ENCODE measurements at places on chromosomes 5 and 9.

GRCh38 chr9:903886-904285, 62.4 kb downstream of the DMRT1 start:
- DNase-seq: no peak

DNA sequence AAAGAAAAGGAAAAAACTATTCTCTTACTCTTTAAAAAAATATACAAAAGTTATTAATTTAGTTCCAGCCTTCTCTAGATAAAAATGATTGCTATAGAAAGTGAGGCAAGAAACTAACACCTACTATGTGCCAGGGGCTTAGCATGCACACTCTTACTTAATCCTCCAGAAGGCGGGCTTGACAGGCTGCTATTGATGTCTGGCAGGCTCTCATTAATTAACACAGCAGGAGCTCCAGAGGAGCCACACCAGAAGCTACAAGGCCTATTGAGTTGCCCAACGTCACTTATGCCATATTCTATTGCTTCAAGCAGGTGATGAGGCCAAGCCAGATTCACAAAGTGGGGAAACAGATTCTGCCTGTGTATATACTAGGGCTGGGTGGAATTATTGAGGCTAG, 54.6 kb upstream of the CLINT1 start:
- no peak for DNase-seq

GRCh38 chr9:129285382-129285781, 107.3 kb upstream of the IER5L start:
- DNase-seq: no peak

- DNase-seq: peak; percentile 6
Observed at GRCh38 chr5:59038798-59039295, 456.0 kb downstream of the RAB3C start.

DNA sequence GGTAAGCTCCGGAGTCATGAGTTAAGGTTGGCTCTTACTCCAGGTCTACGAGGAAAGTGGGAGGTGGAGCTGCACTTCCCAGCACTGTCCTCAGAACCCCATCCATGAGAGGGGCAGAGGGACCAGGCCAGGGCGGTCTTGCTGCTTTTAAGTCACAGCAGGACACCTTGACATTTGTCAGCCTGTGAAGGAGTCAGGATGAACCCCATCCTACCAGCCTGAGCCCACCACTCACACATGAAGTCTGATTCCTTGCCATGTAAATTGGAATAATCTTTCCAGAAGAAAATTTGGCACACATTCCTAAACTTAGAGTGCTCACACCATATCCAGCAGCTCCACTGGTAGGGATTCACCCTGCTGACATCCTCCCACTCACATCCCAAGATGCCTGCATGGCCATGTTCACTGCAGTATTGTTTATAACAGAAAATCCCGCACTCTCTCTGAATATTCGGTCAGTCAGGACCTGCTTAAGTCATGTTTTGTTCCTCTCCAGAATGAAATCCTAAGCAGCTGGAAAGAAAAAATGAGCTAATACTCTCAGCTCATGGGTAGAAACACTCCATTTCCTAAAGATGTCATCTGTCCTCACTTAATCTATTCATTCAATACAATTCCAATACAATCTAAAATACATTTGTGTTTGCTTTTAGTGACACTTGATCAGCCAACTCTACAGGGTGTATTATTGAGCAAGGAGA, 79.3 kb upstream of the COL5A1 start:
- DNase-seq: no peak

DNA sequence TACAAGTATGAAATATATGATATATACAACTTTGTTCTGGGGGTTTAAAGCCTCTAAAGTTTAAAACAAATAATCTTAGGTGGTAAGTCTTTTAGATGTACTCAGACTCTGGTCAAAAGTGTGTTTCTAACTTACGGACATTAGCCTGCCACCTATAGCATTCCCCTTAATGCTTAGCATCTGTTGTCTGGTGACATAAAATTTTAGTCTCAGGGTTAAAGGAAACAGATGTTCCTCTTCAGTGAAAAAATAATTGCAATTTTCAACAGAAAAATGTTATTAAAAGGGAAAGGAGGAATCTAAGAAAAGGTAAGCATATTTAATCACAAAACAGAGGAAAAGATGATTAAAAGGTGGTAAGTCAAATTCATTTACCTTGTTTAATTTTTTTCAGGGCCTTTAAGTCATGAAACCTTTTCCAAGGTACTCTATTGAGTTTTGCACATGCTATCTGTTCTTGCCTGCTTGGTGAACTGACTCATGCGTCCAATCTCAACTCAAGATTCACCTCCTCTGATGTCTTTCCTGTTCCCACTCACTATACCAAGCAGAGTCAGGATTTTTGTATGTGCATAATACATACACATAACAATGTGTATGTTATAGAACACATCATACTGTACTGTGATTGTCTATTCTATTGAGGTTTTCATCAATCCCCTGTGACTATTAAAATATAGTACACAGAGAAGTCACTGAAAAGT, 7.9 kb downstream of the TMEM167A start:
- DNase-seq: no peak

- DNase-seq: no peak
Observed at GRCh38 chr9:134130503-134131375, 5.1 kb upstream of the WDR5 start.

DNA sequence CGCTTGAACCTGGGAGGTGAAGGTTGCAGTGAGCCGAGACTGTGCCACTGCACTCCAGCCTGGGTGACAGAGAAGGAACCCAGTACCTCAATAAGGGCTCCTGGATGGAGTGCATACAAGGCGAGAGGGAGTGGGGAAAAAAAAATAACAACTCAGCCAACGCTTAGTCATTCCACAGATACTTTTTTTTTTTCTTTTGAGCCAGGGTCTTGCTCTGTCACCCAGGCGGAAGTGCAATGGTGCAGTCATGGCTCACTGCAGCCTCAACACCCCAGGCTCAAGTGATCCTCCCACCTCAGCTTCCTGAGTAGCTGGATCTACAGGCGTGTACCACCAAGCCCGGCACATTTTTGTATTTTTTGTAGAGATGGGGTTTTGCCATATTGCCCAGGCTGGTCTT, 59.5 kb upstream of the GGTA1 start:
- DNase-seq: no peak

- DNase-seq: no peak
Observed at GRCh38 chr5:6615034-6615815, 17.6 kb downstream of the NSUN2 start.

DNA sequence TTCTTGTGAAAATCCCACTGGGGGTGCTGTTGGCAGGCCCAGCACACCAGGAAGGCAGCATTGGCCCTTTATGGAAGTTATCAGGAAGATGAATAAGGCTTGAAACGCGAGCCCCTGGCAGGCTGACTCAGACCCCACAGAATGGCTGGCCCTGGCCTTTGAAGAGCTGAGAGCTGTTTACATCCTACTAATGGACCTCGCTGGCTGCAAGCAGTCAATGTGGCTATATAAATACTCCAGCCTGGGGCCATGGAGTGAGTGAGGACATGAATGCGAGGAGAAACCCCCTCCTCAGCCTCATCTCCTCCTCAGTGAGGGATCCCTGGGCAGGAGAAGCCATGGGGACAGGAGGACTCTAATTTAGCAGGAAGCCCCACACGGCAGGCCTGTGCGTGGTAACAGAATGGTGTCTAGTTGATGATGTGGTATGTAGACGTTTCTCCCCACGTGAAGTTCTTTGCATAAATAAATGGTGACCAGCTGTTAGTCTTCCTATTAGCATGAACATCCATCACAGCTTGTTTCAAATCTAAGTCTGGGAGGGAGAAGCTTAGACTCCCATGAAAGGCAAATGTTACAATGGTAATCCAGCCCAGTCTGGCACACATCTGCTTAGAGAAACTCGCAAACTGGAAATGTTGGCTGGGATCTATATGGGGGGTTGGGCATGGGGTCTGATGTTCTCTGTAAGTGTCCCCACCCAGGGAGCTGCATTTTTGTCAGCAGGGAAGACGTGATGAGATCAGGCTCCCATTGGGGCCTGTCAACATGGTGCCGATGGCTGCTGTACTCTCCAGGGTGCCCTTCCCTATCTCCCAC, 175.1 kb upstream of the PITX1 start:
- DNase-seq: no peak

DNA sequence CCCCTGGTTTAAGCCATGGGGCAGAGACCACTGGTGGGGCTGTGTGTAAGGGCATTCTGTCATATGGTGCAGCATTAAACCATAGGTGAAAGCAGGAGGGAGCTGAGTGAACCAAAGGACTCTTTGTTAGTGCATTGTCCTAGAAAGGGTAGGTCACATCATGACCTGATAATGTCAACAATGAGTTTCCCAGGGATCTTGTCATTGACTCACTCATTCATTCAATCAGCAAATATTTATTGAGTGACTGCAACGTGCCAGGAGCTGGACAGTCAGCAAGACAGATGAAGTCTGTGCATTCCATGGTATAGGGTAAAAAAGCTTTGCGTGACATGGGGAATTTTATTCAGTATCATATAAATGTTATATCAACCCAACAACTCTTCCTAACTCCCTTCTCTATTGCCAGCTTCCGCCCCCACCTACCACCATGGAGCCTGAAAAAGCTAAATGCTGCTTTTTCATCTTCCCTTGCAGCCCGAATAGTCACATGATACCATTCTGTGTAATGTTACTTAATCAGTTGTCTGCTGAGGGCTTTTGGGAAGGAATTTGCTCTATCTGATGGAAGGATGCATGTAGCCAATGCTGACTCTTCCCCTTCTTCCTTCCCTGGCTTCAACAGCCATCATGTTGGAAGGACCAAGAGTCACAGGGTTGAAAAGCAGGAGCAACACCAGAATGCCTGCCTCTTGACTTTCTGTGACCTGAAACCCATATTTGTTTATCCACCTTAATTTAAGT, 11.5 kb upstream of the OTULINL start:
- DNase-seq: no peak

Measured in Ammon's horn (tissue), 1 donor.